ENCODE measurements at places on chromosomes 2 and 18.

DNA sequence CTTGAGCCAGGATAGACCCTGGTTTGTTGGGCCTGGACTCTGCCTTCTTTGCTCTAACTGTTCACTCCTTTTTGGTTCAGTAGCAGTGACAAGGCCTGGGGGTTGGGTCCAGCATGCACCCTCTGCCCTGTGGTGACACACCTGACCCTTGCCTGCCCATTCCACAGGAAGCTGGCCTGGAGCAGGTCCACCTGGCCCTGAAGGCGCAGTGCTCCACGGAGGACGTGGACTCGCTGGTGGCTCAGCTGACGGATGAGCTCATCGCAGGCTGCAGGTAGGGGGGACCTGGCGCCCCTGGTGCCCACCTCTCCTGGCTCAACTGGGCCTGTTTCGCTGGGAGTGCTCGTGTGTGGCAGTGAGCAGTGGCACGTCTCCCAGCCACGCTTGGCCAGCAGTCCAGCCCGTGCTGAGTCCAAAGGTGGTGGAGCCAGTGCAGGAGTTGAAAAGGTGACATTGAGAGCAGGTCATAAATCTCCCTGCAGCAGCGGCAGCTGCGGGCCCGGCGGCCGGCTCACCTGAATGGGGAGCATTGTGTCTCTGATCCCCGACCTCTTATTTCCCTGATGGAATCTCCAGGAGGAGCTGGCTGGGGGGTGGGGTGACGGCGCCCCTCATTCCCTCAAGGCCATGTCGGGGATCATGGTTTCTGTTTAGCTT, 102.6 kb downstream of the DYSF start:
- no peak for ATAC-seq

GRCh38 chr18:30712383-30712782, 330.2 kb downstream of the DSC3 start:
- ATAC-seq: no peak

DNA sequence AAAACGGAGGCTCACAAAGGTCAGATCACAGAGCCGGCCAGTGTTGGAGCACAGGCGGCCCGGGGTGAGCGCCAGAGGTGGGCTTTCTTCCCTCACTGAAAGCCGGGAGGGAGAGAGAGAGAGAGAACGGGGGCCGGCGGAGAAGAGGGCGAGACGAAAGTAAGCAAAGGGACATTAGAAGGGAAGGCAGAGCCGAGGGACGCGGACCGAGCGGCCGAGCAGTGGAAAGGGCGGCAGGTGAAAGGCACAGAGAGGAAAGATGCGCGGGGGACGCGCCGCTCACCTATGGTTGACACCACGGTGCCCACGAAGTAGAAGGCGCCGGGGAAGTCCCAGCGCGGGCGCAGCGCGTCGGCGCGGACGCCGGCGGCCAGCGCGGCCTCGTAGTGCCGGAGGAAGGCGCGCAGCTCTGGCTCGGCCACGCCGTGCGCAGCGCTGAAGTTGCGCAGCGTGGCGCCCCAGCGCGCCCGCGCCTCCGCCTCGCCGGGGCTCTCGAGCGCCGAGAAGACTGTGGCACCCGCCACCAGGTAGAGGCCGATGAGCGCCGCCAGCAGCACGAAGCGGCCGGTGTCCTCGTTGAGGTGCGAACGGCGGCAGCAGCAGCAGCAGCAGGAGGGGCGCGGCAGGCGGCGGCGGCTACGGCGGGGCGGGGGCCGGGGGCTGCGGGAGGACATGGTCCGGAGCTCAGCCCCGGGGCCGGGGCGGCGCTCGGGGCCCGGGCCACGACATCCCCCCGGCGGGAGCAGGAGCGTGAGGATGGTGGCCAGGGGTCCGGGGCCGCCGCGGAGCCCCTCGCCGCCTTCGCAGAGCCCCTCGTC, 166.9 kb downstream of the MSH2 start:
- ATAC-seq: peak; percentile 31

DNA sequence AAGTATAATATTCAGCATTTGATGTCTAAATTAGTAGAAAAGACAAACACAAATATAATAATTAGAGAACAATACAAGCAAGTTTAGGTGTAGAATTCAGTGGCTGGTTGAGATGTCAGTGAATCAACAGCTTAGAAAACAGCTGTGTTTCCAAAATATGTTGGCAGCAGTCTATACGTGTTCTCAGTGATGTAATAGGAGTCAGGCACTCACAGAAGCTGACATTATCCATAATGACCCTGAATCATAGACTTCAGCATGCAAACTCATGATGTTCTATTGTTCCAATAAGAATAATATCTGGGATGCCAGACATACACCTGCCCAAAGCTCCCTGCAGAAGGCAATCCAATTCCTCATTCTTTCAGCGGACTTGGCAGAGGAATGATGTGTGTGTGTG, 164.7 kb downstream of the SLC8A1 start:
- peak; percentile 56 for ATAC-seq

DNA sequence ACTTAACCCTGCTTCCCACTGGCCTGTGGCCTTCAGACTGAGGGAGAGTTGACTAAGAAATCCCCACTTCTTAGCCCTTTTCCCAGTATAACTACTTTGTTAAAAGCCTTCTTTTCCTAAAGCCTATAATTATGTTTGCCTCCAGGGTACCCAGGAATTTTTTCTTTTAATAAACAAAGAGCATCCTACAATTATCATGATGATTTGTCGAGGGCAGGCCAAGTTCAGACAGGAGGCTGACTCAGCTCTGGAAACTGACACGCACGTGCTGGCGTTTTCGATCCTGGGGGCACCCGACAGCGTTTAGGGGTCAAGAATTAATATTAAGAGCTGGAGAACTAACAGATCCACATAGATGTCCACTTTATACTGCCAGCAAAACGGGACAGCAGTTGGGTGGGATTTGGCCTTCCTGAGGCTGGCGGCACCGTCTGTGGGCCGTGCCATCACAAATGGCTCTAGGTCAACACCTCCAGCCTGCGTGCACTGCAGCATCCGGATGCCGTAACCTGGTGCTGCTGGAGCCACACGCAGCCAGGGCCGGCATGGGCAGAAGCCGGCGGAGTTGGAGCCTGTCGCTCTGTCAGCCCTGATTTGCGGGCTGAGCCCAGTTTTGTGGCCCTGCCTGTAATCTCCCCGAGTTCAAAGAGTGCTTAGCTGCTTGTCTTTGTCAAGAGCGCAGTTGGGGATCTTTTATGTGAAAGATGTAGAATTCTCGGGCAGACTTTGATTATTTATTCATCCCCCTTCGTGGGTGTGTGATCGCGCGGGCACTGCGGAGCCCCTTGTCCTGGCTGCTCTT, 191.0 kb downstream of the GLI2 start:
- peak; percentile 68 for ATAC-seq

DNA sequence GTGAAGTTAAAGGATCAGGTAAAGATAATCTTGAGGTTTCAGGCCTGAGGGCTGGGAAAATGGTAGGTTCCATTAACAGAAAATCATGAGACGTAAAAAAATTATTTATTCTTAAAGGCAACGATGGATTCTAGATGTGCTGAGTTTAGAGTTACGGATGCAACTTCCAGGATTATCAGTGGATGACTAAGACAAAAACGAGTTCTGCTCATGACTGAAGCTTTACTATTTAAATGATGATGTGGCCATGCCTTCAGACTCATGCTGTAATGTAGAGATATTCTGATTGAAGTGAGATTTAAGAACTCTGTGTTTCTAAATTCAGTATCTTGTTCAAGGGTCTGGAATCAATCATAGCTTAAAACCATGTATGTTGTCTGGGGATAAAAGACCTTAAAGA, 5.0 kb downstream of the TMEM237 start:
- ATAC-seq: no peak

DNA sequence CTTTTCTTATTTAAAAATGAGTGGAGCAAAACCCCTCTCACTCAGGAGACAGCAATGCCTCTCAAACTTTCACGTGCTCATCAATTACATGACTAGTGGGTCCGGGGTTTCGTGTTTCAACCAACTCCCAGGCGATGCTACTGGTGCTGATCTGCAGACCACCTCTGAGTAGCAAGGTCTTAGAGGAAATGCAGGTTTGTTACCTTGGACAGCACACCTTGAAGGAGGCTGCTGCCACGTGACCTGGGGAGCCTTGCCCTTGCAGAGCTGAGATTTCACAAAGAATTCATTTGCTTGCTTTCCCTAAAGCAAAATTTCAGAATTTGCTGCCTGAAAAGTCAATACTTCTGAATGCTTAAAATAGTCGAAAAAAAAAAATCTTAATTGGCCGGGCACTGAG, 32.4 kb downstream of the SMIM21 start:
- ATAC-seq: no peak

DNA sequence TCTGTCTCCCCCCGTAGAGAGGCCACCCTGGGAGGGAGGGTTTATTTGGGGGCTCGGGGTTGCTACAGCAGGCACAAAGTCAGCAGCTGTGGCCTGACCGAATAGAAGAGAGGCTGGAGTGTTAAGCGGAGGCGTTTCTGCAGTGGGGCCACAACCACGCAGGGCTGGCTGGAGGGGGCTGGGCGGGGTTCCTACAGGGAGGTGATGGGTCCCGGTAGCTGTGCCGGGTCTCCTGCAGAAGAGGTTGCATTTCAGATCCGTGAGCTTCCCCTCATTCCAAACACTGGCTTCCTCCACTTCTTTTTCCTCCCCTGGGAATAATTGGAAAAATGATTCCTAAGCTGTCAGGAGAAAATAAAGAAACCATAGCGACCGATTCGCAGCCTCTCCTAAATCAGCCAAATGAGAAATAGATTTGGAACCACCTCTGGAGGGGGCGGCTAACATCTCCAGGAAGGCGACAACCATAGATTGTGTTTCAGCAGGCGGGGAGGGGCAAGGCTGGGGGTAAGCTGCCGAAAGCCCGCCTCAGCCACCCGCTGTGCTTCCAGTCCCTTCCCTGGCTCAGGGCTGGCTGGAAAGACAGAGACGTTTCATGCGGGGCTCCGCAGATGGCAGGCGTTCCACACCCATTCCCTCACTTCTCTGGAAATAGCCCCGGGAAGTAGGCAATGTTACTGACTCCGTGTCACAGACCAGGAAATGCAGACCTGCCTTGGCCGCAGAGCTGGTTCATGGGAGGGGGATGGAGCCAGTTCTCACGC, 85.6 kb upstream of the TAF1B start:
- ATAC-seq: peak; percentile 61

DNA sequence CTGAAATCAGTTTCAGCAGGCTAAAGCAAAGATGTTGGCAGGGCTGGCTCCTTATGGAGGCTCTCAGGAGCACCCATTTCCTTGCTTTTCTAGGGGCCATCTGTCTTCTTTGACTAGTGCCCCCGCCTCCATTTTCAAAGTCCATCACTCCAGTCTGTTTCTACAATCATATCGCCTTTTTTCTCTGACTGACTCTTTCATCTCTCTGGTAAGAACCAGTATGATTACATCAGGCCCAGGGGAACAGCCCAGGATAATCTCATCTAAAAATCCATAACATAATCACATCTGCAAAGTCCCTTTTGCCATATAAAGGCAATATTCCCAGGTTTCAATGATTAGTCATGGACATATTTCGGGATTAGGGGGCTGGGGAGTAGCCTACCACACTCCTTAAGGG, 57.0 kb downstream of the CUL3 start:
- ATAC-seq: no peak

DNA sequence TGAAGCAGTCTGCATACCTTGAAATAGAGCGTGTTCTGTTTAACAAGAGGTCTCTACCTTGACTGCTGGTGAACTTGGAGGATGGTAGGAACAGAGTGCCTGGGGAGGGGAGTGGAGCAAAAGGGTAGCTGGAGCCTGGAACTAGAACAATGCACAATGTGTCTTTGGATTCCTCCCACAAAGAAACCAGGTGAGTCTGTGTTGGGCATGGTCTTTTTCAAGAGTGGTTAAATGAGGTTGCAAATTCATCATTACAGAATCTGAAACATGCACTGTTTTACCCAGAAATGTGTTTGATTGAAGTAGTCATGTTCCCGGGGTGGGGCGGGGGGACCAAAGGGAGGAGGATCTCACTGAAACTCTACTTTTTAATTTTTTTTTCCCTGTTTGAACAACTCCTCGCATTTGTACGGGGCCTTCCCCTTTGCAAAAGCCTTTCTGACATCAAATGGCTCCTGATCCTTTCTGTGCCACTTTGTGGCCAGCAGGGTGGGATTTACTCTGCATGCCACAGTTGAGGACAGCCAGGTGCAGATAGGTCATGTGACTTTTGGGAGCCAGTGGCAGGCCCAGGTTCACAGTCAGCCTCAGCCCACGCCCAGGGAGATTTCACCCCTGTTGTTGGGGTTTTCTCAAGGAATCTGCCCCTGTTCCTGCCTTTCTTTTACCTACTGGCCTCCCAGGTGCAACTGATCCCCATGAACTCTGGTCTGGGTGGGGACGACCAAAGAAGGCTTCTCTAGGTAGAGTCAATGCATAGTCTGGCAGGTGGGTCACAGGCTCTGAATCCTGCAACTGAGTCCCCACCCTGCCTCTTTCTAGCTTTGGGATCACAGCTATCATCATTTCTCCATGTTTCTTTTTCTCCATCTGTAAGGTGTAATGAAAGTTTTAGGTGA, 28.2 kb downstream of the MYCN start:
- ATAC-seq: no peak

DNA sequence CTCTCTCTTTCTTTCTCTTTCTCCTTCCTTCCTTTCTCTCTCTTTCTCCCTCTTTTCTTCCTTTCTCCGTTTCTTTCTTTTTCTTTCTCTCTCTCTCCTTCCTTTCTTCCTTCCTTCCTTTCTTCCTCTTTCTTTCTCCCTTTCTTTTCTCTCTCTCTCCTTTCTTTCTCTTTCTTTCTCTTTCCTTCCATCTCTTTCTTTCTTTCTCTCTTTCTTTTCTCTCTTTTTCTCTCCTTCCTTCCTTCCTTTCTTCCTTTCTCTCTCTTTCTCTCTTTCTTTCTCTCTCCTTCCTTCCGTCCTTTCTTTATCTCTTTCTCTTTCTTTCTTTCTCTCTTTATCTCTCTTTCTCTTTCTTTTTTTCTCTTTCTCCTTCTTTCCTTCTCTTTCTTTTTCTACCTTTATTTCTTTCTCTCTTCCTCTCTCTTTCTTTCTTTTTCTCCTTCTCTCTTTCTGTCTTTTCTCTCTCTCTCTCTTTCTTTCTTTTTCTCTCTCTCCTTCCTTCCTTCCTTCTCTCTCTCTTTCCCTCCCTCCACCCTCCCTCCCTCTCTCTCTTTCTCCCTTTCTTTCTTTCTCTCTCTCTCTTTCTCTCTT, 32.3 kb upstream of the ODC1 start:
- no peak for ATAC-seq

DNA sequence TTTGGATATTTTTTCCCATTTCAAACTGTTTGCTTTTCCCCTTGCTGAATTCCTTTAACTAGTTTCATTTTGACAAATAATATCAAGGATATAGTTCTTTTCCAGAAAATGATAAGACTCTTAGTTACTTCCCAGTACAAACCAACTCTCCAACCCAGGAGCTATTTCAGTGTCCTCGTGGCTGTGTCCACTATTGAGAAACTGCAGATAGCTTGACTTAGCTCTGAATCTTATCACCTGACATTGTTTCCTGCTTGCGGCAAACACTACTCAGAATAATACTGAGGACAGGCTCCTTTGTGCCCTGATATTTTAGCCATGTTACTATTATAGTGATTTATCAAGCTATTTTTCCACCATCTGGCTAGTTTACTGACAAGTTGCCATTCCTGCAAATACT, 74.6 kb downstream of the KLF7 start:
- no peak for ATAC-seq

- ATAC-seq: no peak
Measured at GRCh38 chr2:127638361-127639110, 7.4 kb upstream of the GPR17 start.

All from motor neuron (in vitro differentiated cells).